ENCODE measurements at places on chromosomes 3 and 15.

DNA sequence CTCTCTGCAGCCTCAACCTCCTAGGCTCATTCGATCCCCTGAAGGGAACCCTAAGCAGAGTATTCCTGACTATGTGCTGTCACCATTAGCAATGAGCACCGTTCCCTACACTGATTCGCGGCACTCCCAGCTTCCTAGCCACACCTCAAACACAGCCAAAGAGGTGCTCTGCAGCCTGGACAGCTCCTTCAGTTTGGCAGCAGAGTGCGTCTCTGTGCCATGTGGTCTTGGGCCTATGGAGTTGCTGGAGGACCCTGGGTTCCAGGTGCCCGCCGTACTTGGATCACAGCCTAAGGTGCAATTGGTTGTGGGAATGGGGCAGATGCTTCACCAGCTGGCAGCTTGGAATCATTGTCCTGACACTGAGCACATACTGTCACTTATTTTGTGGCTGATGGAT, 17.3 kb upstream of the IL12A start:
- no peak for DNase-seq

- no peak for DNase-seq
These were observed 254.5 kb upstream of the RARB start for GRCh38 chr3:25173606-25174005.

GRCh38 chr3:150544726-150545125, 1.6 kb downstream of the SERP1 start:
- no peak for DNase-seq

- no peak for DNase-seq
These were observed 345.7 kb upstream of the TRIM42 start for GRCh38 chr3:140332131-140332530.
